ENCODE measurements at places on chromosomes 7 and 10.
A peak's percentile ranks its signal among the peaks of the same experiment; 100 is the strongest.

DNA sequence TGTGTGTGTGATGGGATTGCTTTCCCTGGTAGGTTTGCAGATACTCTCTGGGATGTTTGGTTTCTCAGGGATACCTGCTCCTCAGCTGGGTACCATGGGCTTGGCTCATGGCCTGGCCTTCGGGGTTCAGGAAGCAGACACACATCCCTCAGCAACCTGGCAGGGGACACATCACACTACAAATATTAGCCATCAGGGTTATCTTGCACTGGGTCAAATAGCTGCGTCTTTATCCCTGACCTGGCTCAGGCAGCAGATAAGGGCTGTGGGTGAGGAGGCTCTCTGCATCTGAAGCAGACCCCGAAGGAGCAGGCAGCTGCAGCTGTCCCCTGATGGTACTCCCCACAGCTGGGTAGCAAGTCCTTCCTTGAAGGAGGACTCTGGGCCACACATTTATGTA, 25.7 kb upstream of the CDHR3 start:
- DNase-seq: no peak

GRCh38 chr10:129716211-129716681, 247.8 kb downstream of the EBF3 start:
- no peak for DNase-seq

DNA sequence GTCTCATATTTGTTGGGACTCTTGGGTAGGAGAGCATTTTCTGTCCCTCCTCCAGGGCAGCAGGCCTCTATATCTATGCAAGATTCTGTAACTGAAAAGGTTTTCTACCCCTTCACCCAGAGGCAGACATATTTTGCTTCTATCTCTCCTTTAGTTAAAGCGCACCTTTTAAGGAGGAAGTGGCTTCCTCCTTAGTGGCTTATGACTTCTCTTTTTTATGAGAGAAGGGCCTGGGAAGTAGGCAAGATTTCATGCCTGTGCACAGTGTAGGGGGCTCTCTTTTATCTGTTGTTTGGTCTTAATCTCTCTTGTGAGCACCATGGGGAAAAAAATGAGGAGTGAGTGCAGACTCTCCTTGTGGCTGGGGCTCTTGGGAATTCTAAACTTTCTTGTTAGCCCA, 122.1 kb downstream of the LRMDA start:
- no peak for DNase-seq

DNA sequence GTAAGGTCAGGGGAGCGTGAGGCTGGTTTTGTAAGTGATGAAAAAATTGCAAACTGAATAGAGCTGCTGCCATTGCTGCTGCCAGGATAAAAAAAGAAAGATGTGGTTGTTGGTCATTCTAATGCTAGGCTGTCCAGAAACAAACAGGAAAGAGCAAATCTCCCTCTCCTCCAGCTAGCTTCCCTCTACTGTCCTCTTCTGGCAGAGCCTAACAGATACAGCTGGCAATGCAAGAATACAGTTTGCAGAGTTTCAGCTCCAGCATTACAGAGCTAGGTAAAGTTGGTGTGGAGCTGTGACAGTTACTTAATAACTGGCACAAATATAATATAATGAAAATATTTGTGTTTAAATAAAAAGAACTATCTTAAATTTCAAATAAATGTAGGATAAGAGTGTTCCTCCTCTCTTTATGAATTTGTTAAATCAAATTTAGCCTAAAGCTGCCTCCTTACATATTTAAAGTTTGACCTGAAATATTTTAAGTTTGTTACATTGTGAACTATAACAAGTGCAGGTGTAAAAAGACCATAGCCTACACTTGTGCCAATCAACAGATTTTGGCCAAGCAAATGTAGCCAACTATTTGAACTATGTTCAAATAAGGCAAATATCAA, 407.7 kb downstream of the SH2D4B start:
- DNase-seq: peak; percentile 4

- DNase-seq: no peak
These were observed 48.9 kb downstream of the ZNF503 start for GRCh38 chr10:75352650-75353049.

- DNase-seq: no peak
These were observed 30.2 kb downstream of the GRIFIN start for GRCh38 chr7:2445898-2446555.

DNA sequence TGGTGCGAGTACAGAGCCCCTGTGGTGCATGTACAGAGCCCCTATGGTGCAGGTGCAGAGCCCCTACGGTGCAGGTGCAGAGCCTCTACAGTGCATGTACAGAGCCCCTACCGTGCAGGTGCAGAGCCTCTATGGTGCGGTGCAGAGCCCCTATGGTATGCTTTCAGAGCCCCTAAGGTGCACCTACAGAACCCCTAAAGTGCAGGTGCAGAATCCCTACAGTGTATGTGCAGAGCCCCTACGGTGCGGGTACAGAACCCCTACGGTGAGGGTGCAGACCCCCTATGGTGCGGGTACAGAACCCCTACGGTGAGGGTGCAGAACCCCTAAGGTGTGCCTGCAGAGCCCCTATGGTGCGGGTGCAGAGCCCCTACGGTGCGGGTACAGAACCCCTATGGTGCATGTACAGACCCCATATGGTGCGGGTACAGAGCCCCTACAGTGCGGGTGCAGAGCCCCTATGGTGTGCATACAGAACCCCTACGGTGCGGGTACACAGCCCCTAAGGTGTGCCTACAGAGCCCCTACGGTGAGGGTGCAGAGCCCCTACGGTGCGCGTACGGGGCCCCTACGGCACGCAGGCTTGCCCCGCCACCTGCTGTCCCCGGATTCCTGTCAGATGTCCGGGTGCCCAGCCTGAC, 53.5 kb downstream of the MGMT start:
- DNase-seq: no peak

- peak; percentile 84 for DNase-seq
These were observed 3.8 kb upstream of the ANTXRL start for GRCh38 chr10:46282842-46283574.

DNA sequence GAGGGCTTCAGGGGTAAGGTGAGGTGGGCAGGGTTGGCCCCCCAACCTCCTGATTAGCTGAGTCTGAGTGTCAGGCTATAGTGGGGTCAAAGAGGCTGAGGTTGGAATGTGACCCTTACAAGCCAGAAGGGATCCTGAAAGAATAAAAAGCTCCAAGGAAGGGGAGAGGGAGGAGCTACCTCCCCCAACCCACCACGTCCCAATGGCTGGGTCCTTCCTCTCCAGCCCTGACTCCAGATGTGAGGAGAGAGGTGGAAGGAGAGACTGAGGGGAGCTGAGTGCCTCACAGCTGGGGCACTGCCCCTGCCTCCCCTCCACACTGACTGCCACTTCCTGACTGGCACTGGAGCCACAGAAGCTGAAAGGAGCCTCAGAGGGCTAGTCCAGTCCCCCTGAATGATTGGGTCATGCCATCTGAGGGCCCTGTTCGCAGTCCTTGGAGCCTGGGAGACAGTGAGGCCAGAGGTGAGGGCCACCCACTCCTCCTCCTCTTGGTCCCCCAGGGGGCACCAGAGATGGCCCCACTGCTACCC, 20.6 kb downstream of the IMPDH1 start:
- no peak for DNase-seq

DNA sequence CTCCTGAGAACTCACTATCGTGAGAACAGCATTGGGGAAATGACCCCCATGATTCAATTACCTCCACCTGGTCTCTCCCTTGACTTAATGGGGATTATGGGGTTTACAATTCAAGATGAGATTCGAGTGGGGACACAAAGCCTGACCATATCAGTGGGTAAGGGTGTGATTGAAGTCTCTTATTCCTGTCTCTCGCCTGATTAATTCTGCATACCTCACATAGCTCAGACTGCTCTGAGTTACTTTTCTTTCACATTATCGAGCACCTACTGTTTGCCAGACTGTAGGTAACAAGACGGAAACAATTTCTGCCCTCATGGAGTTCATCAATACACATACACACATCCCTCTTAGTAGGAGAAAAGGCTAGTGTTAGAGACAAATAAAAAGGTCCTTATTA, 25.0 kb downstream of the CISD1 start:
- no peak for DNase-seq
